Activated CD4-positive, alpha-beta T cell treated with anti-CD3 and anti-CD28 coated beads for 24 hours (primary cell): ENCODE measurements at places on chromosomes 1 and 21.

DNA sequence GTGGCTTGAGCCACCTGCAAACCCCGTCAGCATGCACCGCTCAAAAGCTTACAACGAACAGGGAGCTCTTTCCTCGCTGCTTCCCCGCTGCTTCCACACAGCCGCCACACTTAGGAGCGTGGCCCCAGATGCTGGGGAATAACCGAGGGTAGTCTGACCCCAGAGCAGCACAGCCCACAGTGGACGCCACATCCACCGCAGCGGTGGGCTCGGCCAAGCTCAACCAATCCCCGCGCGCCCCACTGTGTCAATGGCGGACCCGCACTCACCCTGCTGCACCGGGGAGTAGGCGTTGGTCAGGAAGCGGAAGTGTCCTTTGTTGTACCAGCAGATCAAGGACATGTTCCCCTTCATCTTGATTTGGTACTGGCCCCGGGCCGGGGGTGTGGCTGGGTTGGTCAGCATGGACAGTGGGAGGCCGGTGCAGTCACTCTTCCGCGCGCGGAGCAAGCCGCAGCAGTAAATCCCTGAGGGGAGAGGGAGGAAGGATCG is 93.5 kb downstream of the PGBD5 start:
- no peak for DNase-seq

DNA sequence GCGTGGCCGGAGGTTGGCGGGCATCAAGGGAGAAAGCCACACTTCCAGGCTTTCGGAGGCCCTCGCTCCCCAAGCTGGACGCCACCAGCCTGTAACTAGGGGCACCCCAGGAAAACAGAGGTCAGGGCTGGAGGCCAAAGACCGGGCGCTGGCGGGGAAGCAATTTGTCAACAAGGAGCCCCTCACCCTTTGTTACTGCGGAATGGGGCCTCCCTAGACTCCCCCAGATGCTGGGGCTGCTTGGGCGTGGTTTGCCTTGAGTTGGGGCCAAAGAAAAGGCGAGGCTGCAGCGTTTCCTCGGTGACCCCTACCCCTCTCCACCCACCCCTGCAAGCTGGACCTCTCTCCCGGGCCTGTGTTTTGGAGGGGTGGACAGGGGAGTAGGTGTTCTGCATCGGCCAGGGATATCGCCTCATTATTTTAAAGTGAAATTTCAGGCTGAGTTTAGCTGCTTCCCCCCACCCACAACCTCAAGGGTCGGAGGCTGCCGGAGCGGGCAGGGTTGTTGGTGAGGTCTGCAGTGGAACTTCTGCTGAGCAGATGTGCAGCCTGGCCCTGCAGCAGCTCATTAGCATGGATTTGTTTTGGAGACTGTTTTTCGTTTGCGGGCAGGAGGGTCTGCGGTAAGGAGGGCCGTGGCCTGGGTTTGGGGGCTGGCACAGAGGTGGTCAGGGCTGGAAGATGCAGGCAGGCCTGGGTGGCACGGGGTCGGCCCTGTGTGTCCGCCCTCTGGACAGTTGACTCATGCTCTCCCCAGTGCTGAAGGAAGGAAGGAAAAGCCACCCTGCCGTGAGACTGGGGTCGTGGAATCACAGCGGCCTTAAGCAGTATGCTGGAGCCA is 1.5 kb downstream of the NBL1 start:
- no peak for DNase-seq

GRCh38 chr1:160610569-160611242 is 31.4 kb upstream of the CD84 start:
- no peak for DNase-seq

DNA sequence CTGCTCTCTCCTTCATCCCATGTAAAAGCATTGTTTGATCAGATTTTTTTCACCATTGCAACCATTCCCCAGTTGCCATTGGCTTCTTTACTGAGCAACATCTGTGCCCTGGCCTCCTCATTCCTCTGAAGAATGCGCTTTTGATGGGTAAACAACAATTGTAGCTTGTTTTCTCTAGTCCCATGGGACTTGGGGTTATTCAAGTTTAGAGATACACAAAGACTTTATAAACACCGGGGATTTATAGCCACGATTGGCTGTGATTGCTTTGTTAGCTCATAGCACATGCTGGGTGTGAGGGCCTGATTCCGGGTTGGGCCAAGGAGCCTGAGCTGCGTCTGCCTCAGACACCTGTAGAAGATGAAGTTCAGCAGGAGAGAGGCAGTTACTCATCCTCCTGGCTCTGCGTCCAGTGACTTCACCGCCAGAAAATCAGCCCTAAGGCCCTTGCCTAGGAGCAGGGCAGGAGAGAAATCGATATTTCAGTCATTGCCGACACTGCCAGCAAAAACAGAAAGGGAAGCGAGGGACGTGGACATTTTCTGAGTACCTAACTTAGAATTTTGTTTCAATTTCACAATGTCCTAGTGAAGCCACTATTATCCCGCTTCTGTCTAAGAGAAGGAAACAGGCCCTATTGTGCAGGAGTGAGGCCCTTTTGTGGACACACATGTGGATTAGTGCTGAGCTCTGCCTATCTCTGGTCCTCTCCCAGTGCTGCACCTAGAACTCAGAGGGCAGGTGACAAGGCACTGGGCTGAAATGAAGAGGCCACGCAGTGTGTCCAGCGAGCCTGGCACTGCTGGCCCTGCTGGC is 159.8 kb upstream of the USP24 start:
- DNase-seq, result no peak
